AG09309 (cell line): ENCODE measurements at places on chromosomes 1 and 21.

- DNase-seq, result no peak
Observed at GRCh38 chr1:95467036-95467435, 233.0 kb downstream of the RWDD3 start.

- DNase-seq, result no peak
Observed at GRCh38 chr1:91311672-91312071, 93.0 kb downstream of the HFM1 start.

DNA sequence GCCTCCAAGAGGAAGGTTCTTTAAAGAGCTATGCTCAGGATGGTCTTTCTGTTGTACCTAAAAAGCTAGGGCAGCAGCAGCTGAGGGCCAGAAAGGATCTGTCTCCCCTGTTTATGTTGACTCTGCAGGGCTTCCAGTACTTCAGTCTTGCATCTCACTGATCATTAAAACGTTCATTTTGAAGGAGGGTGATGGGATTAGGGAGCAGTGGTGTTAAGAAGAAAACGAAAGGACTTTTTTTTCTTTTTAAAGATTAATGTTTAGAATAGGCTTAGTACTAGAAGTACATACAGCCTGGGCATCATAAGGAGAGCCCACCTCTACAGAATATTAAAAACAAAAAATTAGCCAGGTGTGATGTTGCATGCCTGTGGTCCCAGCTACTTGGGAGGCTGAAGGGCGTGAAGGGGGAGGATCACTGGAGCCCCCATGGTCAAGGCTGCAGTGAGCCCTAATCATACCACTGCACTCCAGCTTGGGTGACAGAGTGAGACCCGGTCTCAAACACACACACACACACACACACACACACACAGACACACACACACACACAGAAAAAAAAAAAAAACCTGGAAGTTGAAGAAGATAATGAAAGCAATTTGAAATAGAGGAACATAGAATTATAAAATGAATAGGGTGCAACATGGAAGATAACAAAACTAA is 2.9 kb downstream of the CR1L start:
- no peak for DNase-seq

GRCh38 chr1:183567584-183567983 is 22.7 kb downstream of the NCF2 start:
- DNase-seq, result no peak

DNA sequence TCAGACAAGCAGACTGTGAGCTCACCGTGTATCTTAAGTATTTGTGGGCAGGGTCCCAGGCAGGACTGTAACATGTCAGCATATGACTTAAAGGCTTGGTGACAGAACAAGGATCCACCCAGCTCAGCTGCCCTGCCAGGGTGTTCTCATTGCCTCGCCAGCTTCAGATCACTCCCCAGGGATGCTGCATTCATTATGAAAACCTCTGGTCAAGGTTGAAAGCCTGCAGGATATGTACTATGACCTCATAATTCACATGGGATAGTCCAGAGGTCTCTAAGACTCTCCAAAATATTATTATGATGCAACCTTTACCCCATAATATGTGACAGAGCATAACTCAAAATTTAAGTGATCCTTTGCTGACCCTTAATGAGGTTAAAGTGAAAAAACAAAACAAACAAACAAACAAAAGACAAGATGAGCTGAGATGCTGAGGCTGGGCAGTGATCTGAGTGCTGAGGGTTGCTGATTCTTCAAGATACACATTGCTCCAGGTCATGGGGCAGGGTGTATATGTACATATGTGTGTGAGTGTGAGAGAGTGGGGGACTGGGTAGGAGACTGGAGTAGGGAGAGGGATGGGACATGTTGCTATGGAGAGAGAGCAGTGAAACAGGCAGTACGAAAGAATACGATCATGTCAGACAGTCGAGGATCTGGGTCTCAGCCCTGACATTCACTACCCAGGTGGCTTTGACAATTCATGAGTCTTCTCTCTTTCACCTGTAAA is 98.8 kb upstream of the DUSP10 start:
- DNase-seq, result no peak

- DNase-seq, result peak; percentile 27
Observed at GRCh38 chr21:28375708-28376385, 616.8 kb downstream of the LTN1 start.
